PC-3 (cell line): ENCODE measurements at places on chromosomes 3 and 15. TPM values are rescaled to one million over a fixed set of nuclear protein-coding genes. Genes with fewer than 3 reads are reported as not detected.

The LRRC31 gene
- total RNA-seq: 0.04 TPM in 1 of 2 replicates, not detected in the other

- no peaks in the 10 kb centered on the region for H3K27me3 ChIP-seq
- H3K4me1 ChIP-seq: peaks cover 17% of the 10 kb centered on the region
- DNase-seq: no peak
- no peak within 1 kb of the TSS for H3K4me3 ChIP-seq
Observed at GRCh38 chr15:33968224-33968623, at the start of gene CHRM5. TSS of gene CHRM5 (plus strand) at chr15:33968497. CDS start at chr15:34062718, 94,221 bp downstream.

The SOX2 gene
- not detected in 2 replicates for total RNA-seq

GRCh38 chr3:99697250-99697649 lies 58.9 kb downstream of the COL8A1 start:
- H3K4me3 ChIP-seq: no peak overlapping the region
- H3K36me3 ChIP-seq: no peaks in the 10 kb centered on the region
- no peak overlapping the region for H3K27ac ChIP-seq

- H3K36me3 ChIP-seq: no peaks in the 10 kb centered on the region
- no peaks in the 10 kb centered on the region for H3K27me3 ChIP-seq
- no peak overlapping the region for H3K4me3 ChIP-seq
- no peak overlapping the region for H3K27ac ChIP-seq
- H3K4me1 ChIP-seq: peaks cover 10% of the 10 kb centered on the region
- no peak for DNase-seq
Observed at GRCh38 chr3:196007744-196008335, 74.0 kb downstream of the TFRC start.

The NUP210 gene
- total RNA-seq: 64.0 and 75.3 TPM in 2 replicates

GRCh38 chr3:80677796-80678195 lies 910.0 kb upstream of the ROBO1 start:
- H3K27me3 ChIP-seq: no peaks in the 10 kb centered on the region
- H3K4me1 ChIP-seq: no peaks in the 10 kb centered on the region
- peak; percentile 55 for DNase-seq
- H3K4me3 ChIP-seq: no peak overlapping the region
- H3K36me3 ChIP-seq: no peaks in the 10 kb centered on the region

DNA sequence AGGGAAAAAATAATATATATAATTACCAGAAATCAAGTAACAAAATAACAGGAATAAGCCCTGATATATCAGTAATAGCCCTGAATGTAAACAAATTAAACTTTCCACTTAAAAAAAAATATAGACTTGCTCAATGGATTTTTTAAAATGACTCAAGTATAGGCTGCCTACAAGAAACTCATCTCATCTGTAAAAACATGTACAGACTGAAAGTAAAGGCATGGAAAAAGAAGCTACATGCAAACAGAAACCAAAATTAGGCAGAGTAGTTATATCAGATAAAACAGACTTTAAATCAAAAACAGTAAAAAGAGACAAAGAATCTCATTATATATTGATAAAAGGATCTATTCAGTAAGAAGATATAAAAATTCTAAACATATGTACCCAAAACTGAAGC lies 82.4 kb upstream of the STT3B start:
- no peaks in the 10 kb centered on the region for H3K27me3 ChIP-seq
- H3K27ac ChIP-seq: no peak overlapping the region
- H3K4me1 ChIP-seq: peaks cover 12% of the 10 kb centered on the region

- H3K36me3 ChIP-seq: no peaks in the 10 kb centered on the region
- no peak overlapping the region for H3K4me3 ChIP-seq
- peaks cover 23% of the 10 kb centered on the region for H3K27me3 ChIP-seq
- no peak for DNase-seq
Observed at GRCh38 chr15:69887009-69887408, 210.7 kb downstream of the TLE3 start.

- peaks cover 7% of the 10 kb centered on the region; the same call in 1 of the 2 replicates for H3K4me1 ChIP-seq
- H3K27ac ChIP-seq: no peak overlapping the region
- H3K36me3 ChIP-seq: no peaks in the 10 kb centered on the region
- DNase-seq: no peak
- no peak overlapping the region for H3K4me3 ChIP-seq
Observed at GRCh38 chr15:91711384-91712033, 142.0 kb upstream of the SLCO3A1 start.

DNA sequence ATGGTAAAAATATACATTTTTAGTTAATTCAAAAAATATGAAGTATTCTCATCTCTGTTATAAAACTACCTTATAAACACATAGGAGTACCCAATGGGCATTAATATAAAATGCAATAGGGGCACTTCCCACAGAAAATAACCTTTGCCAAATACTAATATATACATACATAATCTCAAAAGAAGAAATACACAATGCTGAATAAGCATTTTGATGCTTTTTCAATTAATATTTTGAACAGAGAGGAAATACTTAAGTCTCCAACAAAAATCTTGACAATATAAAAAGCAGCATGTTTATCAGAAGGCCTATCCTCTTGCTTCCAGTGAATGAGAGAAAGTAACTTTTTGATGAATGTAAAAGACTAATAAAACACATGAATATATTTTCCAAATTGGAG lies 110.7 kb downstream of the ROBO1 start:
- H3K27me3 ChIP-seq: no peaks in the 10 kb centered on the region
- no peak overlapping the region for H3K27ac ChIP-seq
- DNase-seq: no peak
- H3K4me3 ChIP-seq: no peak overlapping the region
- H3K4me1 ChIP-seq: no peaks in the 10 kb centered on the region

DNA sequence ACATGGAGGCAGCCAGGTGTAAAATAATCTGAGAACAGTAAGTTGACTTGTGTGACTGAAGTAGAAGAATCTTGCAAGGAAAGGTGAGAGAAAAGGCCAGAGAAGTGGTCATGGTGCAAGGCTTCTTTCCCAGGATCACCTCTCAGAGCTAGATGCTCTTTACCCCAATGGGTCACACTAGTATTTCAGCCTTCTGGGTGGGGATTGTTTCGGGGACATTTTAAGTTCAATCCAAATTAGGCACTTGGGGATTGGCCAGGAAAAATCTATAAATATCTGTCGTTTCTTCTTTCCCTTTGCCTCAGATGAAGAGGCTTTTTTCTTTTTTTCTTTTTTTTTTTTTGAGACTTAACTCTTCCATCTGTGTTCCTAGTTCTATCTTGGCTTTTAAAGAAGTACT lies 188.0 kb downstream of the KLHL25 start:
- DNase-seq: no peak
- H3K36me3 ChIP-seq: 0 out of 2 replicates have a peak, but pooled peaks cover 3% of the 10 kb centered on the region
- H3K4me3 ChIP-seq: no peak overlapping the region
- no peaks in the 10 kb centered on the region for H3K27me3 ChIP-seq
- H3K4me1 ChIP-seq: peaks cover 26% of the 10 kb centered on the region
